ENCODE measurements at places on chromosomes 13 and 19.

DNA sequence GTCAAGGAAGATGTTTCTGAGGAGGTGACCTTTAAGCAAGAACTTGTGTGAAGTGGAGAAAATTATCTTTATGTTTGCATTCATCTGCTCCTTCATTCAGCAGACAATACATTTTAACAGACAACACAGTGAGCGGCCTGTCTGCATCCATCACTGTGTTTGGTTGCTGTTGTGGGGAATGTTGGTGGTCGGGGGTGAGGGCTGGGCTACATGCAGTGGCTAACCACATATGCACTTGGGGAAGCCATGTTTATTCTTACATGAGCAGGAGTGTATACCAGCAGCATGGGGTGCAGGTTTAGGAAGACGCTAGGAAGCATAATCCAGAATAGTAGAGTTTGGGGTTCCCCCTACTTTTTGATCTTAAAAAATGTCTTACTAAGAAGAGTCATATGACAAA, 66.4 kb downstream of the DHRS12 start:
- no peak for DNase-seq

GRCh38 chr13:24629320-24629719, 50.9 kb upstream of the ATP12A start:
- no peak for DNase-seq

DNA sequence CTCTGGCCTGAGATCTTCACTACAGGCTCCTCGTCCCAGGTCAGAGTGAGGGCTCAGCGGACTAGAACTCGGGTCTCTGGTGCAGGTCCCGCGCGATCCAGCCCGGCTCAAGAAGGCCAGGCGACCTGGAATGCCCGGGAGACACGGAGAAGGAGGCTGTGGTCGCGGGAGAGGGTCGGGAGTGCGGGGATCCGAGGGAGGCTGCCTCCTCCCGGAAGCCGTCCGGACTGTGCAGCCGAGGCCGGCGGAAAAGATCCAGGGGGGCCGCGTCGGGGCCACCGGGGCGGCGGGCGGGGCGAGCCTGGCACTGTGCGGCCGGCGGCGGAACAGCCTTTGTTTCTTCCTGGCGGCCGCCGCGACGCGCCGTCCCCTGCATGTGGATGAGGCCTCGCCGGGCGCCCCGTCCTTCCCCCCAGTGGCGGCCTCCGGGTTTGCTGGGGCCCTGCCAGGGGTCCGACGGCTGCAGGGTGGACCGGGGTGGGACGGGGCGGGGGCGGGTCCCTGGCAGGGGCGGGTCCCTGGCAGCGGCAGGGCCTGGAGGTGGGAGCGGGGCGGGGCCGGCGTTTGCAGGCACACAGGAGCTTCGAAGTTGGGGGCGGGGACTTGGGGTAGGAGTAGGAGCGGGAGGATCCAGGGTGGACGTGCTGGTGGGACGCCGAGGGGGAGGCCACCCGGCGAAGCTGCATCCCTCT, 1.0 kb upstream of the SLC7A10 start:
- DNase-seq: no peak

DNA sequence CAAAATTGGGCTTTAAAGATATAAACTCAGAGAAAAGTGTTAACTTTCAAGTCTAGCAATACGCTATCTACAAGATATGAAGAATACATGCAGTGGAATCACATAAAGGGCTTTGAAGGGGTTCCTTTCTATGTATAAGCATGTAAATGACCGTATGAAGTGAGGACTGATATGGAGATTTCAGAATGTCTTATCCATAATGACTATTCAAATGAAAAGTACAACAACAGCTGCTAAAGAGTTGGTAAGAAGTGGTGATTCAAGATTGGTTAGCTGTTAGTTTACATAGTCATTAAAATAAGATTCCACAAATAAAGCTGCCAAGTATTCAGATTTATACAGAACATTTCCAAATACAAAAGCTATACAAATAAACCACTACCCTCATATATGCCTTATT, 153.4 kb upstream of the STARD13 start:
- no peak for DNase-seq

DNA sequence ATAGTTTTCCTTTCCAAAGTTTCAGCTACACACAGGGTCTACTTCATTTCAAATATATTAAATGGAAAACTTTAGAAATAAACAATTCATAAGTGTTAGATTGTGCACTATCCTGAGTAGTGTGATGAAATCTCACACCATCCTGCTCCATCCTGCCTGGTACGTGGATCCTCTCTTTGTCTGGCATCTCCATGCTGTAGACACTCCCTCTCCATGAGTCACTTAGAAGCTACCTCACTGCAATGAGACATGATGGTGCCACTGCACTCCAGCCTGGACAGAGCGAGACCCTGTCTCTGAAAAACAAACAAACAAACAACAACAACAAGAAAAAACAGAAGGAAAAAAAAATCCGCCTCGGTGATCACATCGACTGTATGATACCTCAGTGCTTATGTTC, 191.8 kb downstream of the PCCA start:
- no peak for DNase-seq

- DNase-seq: no peak
These were observed 134.0 kb downstream of the UFM1 start for GRCh38 chr13:38483623-38484022.

- DNase-seq: no peak
These were observed 647 bp upstream of the ELF1 start for GRCh38 chr13:41019578-41020347.

DNA sequence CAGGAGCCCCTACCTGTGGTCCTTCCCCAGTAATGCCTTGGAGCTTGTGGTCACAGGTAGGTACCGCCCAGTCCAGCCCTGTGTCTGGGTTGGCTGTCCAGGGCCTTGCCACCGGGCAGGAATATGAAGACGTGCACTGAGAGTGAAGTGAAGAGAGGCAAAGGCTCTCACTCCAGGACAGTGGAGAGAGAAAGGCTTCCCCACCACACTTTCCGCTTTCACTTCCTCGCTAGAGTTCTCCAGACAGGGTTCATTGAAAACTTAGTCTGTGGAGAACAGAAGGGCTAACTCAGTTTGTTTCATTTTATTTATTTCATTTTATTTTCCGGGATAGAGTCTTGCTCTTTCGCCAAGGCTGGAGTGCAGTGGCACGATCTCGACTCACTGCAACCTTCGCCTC, 14.2 kb downstream of the FCAR start:
- DNase-seq: no peak

DNA sequence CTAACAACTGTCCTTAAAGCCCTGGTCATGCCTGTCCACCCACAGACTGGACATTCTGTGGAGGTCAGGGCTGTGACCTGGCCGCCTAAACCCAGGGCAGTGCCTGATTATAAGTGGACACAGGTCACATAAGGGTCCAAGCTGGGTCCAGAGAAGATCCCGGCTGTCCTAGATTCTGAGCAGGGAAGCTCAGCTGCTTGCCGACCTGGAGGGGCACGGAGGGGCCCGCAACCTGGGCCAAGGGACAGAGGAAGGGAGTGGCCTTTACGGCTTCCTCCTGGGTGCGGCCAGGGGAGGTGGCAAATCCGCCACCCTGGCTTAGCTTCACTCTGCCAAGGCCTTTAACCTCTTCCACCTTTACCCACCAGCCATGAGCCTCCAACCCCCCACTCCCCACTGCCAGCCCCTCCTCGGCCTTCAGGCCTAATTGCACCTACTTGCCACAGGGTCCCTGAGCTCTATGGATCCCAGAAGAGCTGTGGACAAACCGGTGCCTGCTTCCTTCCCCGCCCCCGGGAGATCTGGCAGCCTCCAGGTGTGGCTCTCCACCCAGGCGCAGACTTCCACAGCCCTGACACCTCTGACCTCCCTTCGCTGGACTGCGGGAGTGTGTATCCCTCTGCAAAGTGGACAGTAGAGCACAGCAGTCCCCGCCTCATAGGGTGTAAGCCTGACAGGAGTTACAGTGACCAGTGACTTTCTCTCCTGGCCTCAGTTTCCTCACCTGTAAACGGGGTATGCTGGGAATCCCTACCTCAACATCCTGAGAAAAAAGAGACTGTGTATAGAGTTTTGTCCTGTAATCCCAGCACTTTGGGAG, 1.7 kb downstream of the CD320 start:
- DNase-seq: peak; percentile 51

DNA sequence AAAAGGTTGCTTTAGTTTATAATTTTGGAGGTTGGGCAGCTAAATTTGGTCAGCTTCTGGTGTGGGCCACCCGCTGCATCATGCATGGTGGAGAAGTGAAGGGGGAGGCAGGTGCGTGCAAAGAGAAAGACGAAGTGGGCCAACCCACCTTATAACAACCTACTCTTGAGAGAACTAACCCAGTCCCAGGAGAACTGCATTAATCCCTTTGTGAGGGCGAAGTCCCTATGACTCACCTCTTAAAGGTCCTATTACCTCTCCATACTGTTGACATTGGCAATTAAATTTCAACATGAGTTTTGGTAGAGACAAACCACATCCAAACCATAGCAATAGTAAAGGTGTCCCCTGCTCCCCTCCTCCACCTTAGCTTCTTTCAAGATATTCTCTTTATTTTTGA, 7.7 kb upstream of the FGF9 start:
- no peak for DNase-seq

DNA sequence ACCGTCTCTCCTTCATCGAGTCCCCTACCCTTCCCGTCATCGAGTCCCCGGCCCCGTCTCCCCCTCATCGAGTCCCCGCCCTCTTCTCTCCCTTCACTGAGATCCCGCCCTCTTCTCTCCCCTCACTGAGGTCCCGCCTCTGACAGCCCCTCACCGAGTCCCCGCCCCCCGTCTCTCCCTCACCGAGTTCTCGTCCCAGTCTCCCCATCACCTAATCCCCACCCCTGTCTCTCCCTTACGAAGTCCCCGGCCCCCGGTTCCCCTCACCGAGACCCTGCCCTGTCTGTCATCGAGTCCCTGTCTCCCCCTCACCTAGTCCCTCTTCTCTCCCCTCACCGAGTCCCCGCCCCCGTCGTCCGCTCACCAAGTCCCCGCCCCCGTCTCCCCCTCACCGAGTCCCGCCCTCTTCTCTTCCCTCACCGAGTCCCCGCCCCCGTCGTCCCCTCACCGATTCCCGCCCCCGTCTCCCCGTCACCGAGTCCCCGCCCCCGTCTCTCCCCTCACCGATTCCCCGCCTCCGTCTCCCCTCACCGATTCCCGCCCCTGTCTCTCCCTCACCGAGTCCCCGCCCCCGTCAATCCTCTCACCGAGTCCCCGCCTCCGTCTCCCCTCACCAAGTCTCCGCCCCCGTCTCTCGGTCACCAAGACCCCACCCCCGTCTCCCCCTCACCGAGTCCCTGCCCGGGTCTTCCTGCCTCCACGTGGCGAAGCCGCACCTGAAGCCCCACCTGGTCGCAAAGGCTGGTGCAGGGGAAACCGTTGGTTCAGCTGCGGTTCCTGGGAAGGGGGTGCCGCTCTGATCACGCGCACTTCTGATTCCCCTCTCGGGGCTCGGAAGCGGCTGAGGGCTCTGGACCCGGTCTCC, 23.9 kb upstream of the ZNF846 start:
- DNase-seq: peak; percentile 96

DNA sequence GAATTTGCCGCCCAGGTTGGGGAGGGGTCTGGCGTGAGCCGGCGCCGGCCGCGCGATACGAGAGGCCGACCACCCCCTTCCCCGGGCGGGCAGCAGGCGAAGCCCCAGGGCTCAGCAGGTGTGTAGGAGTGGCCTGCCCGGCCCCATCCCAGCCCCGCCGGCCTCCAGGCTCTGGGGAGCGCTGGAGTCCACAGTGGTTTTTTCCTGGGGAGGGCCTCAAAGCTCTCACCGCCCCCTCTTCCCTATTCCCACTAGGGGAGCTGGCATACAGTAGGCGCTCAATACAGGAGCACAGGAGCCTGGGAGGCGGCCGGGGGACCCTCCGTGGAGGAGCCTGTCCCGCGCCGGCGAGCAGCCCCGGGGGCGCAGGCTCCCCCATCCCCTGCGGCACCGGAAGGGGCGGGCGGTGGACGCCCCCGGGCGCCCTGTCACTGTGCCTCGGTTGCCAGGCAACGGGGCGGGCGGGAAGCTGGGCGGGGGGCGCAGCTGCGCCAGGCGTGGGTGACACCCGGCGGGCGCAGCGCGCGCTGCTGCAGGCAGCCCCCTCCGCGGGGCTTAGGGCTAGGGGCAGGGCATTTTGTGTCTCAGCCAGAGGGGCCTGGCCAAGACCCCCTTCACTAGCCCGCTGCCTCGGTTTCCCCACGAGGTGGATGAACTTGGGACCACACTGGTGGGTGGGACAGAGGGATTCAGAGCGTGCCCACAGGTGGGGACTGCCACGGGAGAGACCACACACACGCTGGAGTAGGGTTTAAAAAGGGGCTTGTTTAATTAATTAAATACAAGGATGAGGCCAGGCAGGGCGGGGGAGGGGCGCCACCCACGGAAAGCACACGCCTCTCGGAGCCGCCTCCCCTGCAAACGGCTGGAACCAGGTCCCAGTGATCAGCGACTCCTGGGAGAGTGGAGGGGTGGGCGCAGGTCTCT, 3.6 kb upstream of the REXO1 start:
- no peak for DNase-seq

Measured in breast epithelium (tissue), 4 donors.